ENCODE measurements at places on chromosomes 5 and 9.

DNA sequence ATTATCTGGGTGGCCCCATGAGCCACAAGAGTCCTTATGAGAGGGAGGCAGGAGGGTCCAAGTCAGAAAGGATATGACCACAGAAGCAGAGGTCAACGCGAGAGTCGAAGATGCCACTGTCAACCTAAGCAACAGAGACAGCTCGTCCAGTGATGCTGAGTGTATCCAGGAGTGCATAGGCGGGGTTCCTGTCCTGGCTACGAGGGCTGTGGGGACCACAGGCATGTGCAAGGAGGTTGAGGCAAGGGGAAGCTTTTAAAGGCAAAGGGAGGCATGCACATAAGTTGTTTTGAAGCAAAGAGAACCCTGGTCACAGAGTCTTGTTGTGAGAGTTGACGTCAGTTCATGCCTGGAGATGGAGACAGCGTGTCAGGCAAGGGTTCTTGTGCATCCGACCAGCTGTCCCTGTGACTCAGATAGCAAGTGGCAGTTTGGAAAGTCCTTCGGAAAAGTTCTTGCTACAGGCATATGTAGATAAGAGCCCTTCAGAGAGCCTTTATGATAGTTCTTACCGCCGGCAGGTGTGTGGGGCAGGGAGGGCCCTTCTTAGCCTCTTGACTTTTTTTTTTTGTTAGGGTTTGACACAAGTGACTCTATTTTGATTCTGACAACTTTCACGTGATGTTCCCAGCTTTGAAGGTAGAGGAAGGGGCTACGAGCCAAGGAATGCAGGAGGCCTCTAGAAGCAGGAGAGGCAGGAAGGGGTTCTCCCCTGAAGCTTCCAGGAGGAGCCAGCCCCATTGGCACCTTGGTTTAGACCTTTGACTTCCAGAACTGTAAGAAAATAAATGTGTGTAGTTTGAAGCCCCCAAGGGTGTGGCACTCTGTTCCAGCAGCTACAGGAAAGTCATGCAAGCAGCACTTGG, 66.0 kb upstream of the FCN1 start:
- DNase-seq, result no peak

DNA sequence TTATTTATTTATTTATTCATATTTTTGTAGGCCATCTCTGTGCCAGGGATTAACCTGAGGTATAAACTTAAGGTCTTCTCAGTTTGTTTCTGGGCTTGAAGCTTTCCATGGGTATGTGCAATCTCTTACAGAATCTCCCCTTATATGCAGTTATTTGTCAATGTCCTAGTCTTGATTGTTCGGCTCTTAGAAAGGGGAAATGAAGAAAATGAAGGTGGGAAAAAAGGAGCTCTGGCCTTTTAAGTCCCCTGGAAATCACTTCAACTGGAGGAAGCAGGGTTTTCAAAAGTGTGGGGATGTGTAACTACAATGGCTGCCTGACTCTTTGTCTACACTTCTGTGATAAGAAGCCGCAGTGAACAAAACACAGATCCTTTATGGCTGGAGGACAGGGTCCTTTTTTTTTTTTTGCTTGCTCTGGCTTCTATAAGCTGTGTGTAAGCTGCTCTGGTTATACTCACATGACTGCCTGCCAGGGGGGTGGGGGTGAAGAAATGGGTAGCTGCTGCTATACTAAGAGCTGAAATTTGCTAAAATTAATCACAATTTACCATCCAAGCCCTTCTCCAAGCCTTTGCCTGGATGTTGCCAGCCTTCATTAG, 33.7 kb downstream of the CENPP start:
- DNase-seq, result no peak

DNA sequence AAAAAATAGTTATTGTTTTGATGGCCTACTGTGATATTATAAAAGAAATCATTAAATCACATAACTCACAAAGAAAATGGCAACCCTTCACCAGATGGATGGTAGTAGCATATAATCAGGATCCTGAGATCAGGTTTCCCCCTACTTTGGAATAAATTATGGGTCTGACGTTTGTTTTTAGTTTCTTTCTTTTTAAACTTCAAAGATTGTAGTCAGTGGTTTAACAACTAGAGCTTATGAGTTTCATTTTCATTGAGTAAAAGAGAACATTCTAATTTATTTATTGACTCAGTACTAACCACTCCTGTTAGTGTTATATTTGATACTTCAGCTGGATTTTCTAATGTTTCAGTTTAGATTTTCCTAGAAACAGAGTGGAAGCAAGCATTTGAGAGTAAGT, 218.0 kb upstream of the PCSK5 start:
- DNase-seq, result no peak

- no peak for DNase-seq
Measured at GRCh38 chr9:120363697-120364096, 216.3 kb downstream of the CDK5RAP2 start.

DNA sequence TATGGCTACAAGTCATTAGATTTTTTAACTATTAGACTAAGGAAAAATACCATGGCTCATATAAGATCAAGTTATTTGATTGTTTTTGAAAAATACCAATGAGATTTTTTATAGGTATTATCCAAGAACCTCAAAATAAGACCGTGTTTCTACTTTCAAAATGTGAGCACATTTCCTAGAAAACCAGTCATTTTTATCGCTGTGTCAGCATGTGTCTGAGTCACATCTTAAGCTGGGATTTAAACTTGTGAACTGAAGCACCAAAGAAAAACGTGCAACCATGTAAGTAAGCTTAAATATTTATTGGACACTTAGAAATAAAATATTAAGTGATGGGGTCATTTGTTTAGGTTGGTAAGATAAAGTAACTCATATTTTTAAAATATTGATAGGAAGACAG, 1676.0 kb upstream of the NUDT12 start:
- no peak for DNase-seq

- no peak for DNase-seq
Measured at GRCh38 chr5:139019211-139019610, 144.1 kb upstream of the LRRTM2 start.

DNA sequence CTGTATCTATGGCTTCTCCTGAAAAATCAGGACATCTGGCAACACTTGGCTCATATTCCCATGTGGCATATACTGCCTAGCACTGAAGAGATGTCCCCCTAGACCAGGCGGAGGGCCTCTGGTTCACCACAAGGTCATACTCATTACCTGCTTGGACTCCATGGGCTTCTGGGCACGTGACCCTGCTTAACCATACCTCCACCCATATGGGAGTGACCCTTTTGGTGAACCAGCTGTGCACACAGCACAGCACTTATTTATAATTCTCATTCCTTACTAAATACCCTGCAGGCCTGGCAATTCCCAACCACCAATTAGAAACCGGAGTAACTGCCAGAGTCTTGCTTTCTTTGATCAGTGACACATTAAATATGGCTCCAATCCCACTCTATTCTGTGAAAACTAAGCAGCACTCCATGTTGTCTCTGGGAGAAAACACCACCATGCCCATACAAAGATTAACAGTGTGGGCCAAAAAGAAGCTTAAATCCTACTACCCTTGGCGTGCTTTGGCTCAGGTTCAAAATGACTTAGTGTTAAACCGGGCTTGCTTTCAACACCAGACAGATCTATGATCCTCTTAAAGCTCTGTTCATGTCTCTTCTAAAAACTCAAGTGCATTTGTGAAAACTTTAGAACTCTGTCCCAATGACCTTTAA, 57.7 kb downstream of the MTMR12 start:
- peak; percentile 85 for DNase-seq

DNA sequence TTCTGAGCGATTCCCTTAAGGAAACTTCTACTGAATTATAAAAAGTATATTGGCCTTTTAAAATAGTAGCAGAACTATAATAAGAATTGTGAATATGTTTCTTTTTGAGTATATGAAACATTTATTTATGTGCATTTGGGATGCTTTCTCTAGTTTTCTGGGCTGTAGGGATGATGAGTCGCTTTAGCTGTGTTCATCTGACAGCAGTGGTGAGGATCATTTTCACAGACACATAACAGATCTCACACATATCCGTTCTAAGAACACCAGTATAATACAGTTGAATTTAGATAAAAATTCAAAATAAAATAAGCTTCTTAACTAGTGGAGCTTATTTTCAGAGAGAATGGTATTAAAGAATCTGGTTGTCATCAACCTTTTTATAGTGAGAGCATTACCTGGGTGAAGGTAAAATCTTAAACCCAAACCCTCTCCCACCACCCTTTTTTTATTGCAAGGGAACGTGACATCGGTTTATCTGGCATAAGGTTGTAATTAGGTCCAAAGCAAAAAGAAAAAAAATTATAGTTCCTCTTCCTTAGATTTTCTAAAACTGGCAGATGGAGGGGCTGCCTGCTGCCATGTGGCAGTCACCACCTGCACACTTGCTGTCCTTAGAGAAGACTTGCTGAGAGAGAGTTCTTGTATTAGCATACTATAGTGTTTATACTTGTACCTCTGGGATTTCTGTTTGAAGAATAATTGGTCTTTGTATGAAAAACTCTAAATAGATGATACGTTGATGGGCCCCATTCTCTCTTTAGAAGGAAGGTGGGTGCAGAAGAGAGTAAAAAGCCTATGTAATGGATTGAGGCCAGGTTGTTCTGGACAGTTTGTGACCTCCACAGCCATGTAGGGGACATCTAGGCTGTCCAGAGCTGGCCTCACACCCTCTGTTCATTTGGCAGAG, 86.8 kb downstream of the CAMK4 start:
- DNase-seq, result no peak

GRCh38 chr9:21557428-21557768, 75.3 kb upstream of the IFNE start:
- DNase-seq, result no peak

- no peak for DNase-seq
Measured at GRCh38 chr5:133741396-133741795, 129.1 kb upstream of the FSTL4 start.

DNA sequence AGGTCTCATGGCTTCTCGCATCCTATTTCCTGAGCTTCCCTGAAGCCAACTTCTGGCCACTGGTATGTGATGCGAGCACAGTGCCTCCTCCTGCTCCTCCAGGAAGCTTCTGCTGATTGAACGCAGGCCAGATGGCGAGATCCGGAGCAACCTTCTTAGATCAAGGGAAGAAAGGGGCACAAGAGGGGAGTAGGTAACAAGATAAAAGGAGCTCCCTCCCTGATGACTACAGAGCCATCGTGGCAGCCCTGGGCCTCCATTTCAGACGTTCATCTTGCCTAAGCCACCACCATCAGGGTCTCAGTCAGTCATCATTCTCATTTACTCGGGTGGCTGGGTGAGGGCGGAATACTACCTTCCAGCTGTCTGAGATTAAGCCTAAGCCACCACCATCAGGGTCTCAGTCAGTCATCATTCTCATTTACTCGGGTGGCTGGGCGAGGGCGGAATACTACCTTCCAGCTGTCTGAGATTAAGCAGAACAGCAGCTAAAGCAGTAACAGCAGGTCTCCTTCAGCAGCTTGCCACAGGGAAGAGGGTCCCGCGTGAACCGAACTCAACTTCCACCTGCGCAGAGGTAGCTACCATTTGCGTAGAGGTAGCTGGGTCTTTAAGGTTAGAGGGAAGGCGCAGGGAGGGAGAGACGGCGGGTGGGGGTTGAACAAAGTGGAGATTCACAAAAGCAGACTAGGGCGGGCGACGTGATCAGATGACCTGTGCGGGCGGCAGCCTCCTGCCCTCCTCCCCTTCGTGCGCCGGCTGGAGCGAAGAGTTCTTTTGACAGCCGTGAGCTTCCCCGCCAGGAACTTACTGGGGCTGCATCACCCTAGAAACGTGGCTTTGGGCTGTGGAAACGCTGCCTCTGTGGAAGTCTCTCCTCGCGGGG, 27.9 kb upstream of the MGAT1 start:
- no peak for DNase-seq

GRCh38 chr5:35012796-35013195, 35.0 kb downstream of the AGXT2 start:
- peak; percentile 16 for DNase-seq

GRCh38 chr5:61632064-61632463, 300.0 kb downstream of the ZSWIM6 start:
- no peak for DNase-seq

- no peak for DNase-seq
Measured at GRCh38 chr9:129075996-129076639, 4.8 kb upstream of the DOLPP1 start.

- no peak for DNase-seq
Measured at GRCh38 chr5:58737671-58738070, 154.8 kb downstream of the RAB3C start.

GRCh38 chr5:155066886-155067595, 53.5 kb downstream of the KIF4B start:
- DNase-seq, result no peak
